ENCODE measurements at places on chromosomes 6 and 20.

DNA sequence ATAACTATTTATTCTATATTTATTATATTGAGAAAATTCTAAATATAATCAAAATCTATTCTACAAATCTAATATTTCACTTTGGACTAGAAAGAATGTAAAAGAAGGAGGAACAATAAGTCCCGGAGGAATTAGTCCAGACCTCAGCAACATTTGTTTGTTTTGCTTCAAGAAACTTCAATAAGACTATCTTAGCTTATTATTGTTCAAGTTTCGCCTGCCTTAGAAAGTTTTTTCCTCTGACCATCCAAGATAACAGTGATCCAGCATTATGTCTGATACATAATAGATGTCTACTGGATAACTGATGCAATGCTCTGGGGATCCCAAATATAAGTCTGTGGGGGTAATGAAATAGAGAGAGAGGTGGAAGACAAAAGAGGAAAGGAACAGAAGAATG lies 28.7 kb upstream of the NT5E start:
- DNase-seq: no peak

- DNase-seq: no peak
Observed at GRCh38 chr6:12679341-12679740, 37.2 kb upstream of the PHACTR1 start.

GRCh38 chr6:125519367-125519766 lies 217.6 kb upstream of the HDDC2 start:
- no peak for DNase-seq

GRCh38 chr20:2162823-2163166 lies 61.2 kb downstream of the STK35 start:
- DNase-seq: no peak

DNA sequence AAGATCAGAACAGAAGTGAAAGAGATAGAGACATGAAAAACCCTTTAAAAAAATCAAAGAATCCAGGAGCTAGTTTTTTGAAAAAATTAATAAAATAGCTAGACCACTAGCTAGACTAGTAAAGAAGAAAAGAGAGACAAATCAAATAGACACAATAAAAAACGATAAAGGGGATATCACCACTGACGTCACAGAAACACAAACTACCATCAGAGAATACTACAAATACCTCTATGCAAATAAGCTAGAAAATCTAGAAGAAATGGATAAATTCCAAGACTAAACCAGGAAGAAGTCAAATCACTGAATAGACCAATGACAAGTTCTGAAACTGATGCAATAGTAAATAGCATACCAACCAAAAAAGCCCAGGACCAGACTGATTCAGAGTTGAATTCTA lies 29.6 kb upstream of the SENP6 start:
- no peak for DNase-seq

DNA sequence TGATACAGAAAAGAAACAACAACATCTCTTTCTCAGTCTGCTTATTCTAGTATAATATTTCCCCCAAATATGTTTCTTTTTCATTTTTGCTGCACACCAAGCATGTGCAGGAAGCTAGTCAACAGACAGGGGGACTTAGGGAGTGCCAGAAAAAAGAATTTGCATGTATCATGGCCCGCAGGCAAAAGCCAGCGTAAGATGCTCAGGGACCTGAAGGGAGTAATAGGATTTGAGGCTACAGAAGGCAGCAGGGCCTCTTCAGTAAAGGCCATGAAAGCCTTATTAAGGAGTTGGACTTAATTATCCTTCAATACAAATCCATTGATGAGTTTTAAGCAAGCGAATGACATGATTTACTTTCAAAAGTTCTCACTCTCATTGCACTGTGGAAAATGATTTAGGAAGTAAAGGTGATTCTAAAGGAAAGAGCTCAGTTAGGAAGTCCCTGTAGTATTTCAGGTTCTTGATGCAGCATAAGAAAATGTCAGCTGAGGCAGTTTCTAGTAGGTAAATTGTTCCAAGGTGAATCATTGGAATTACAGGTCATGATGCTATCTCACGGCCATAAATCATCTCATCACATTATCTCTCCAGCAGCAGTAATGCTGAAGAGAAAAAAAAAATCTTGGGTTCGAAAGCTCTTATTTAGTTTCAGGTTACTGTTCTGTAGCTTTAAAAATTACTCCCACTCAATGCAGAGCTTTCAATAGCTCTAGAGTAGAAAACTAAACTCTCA lies 94.8 kb downstream of the PTCHD4 start:
- no peak for DNase-seq

DNA sequence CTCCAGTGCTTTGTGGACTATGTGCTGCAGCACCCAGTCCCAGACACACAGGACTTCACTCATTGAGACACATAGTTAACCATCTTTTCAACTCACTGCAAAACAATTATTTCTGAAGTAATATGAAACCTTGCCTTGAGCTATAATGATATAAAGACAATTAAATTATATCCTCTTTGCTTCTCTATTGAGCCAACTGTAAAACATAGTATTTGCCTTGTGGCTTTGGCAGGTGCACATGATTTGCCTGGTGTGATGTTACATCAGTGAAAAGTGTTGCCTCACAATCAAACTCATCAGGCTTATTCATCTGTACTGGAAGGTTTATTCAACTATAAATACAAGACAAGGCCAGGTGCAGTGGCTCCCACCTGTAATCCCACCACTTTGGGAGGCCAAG lies 80.6 kb downstream of the NCOA7 start:
- no peak for DNase-seq

DNA sequence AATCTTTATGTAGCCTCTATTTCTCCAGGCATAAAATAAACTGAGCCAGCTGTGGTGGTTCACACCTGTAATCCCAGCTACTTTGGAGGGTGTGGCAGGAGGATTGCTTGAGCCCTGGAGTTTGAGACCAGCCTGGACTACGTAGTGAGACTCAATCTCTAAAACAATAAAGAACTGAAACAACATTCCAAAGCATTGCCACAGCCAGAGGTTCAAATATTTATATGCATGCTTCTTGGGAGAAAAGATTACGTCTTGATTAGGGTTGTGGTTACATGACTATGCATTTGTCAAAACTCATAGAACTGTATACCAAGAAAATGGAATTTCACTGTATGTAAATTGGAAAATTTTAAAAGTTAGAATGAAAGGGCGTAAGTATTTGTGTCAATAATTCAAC lies 27.7 kb upstream of the PAX1 start:
- no peak for DNase-seq

DNA sequence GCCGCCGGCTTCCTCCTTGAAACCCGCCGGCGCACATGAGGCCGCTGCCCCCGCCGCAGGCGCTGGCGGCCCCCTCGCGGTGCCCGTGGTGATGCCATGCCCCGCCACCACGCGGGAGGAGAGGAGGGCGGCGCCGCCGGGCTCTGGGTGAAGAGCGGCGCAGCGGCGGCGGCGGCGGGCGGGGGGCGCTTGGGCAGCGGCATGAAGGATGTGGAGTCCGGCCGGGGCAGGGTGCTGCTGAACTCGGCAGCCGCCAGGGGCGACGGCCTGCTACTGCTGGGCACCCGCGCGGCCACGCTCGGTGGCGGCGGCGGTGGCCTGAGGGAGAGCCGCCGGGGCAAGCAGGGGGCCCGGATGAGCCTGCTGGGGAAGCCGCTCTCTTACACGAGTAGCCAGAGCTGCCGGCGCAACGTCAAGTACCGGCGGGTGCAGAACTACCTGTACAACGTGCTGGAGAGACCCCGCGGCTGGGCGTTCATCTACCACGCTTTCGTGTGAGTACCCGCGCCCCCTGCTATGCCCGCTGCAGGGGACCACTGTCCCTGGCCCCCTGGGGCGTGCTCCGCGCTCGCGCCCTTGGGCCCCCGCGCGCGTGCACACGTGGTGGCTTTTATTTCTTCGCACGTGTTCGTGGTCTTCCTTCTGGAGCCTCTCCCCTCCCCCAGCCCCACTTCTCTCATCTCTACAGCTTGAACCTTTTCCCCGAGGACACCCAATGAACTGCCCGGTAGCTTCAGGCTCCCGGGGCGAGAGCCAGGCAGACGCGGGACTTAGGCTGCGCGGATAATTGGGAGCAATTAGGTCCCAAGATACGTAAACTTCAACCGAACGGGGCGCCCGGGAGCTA lies 453 bp downstream of the KCNQ5 start:
- DNase-seq: peak; percentile 7

GRCh38 chr6:21500314-21501020 lies 93.1 kb upstream of the SOX4 start:
- DNase-seq: no peak

- no peak for DNase-seq
Observed at GRCh38 chr20:33602826-33603590, 59.1 kb upstream of the C20orf144 start.

- DNase-seq: no peak
Observed at GRCh38 chr20:46388937-46389336, 17.5 kb downstream of the ELMO2 start.

DNA sequence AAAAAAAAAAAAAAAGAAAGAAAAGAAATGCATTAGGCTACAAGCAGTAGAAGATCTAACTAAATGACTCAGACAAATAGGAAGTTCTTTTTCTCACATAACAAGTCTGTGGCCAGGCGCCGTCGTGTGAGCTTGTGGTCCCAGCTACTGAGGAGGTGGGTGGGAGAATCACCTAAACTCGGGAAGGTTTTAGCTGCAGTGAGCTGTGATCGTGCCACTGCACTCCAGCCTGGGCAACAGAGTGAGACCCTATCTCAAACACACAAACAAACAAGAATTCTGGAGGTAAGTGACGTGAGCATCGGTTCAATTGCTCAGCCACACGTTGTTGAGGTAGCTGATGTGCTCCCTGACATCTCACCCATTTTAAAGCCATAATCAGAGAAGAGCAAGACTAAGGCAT lies 37.9 kb upstream of the SLC23A2 start:
- DNase-seq: no peak

- DNase-seq: no peak
Observed at GRCh38 chr20:50017576-50018248, 34.9 kb downstream of the SNAI1 start.

GRCh38 chr6:24522228-24523176 lies 27.7 kb downstream of the ALDH5A1 start:
- DNase-seq: no peak

GRCh38 chr6:134537146-134537555 lies 219.2 kb upstream of the SGK1 start:
- peak; percentile 45 for DNase-seq

DNA sequence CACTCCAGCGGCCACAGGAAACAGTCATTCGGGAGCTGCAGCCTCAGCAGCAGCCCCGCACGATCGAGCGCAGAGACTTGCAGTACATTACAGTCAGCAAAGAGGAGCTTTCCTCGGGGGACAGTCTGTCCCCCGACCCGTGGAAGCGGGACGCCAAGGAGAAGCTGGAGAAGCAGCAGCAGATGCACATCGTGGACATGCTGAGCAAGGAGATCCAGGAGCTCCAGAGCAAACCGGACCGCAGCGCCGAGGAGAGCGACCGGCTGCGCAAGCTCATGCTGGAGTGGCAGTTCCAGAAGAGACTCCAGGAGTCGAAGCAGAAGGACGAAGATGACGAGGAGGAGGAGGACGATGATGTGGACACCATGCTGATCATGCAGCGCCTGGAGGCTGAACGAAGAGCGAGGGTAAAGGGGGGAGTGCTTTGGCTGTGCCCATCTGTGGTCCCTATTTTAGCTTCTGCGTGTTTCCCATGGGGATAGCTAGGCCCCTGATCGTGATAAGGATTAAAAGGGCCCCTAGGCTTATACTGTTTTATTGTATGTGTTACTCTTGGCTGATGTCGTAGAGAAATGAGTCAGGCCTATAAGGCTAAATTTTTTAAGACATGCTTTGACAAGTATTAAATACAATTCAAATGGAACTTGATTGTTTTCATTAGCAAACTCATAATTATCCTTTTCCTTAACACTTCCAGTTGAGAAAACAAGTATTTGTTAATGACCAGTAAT lies 45.5 kb upstream of the KIF25 start:
- DNase-seq: no peak

GRCh38 chr20:63848003-63848911 lies 13.0 kb upstream of the ABHD16B start:
- DNase-seq: no peak

DNA sequence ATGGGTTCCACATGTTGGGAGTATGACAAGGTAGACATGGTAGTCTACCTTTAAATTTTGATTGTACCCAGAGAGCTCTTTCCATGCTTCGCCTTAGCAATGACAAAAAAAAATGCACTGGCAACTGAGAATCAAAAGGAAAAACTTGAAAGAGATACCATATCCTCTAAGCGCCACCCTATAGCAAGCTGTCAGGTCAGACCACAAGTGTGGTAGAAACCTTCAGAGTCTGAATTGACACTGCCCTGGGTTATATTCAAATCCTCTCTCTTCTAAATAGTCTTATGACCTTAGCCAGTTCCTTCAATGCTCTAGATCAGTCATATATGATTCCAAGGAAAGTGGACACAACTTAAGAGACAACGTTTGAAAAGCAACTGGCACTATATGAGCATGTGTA lies 45.6 kb upstream of the SMLR1 start:
- DNase-seq: no peak

DNA sequence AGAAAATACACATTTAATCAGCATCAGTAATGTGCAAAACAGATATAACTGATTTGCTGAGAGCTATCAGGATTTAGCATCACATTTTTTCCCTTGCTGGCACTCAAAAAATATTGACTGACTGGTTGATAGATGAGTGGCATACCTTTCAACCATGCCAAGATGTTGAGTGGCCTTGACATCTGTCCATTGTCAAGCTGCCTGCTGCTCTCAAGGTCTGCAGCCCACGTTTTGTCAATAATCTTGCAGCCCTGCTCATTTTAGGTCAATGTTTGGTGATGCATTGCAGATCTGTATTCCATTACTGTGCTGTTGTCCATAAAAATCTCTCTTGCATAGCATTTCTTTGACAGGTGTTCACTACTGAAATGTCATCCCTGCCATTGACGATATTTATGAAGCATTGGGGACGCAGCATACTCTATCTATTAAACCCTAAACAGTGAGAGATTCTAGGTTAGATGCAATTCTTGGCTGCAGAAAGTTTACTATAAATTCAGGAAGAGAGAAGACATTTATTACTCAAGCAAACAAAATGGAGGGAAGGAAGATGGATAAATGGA lies 111.6 kb downstream of the BFSP1 start:
- no peak for DNase-seq

GRCh38 chr20:6122873-6123648 lies at the start of gene FERMT1:
Gene FERMT1, minus strand, starts transcription at chr20:6123030. Its CDS starts 3,476 bp downstream, at chr20:6119554.
- peak; percentile 48 for DNase-seq

GRCh38 chr6:166600931-166601330 lies 14.5 kb upstream of the RAMACL start:
- DNase-seq: no peak

DNA sequence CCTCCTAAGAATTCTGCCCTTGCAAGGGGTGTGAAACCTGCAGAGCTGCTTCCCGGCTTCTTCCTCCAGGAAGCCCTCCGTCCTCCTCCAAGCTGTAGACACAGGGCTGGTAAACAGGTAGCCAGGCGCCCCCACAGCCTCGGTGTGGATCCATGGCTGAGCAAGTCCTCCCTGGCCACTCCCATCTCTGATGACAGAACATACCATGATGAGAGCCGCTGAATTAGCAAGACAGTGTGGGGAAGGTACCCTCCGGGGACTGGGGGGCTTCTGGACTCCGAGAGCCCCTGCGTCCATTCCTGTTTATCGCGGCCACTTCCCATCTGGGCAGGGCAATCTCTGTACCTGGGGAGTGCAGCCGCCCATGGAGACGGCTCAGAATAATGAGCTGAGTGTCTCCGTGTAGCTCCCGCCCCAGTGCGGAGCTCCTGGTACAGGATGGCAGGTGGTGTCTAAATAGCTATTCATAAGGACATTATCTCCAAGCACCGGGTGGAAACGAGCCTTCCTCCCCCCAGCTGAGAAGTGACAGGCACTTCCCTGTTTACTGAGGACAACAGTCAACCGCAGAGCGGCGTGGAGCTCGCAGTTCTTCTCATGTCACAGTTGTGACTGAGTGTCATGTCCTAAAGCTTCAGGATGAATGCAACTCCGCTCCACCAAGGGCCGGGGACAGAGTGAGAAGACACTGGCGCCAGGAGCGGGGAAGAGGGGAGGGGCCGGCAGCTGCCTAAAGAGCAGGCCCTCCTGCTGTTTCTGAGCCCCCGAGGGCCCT lies 22.7 kb upstream of the NTSR1 start:
- DNase-seq: no peak

Measured in dermis blood vessel endothelial cell (primary cell).